ENCODE measurements at places on chromosomes 12 and 14.

- no peak for DNase-seq
Measured at GRCh38 chr12:90679674-90680073, 275.3 kb downstream of the CCER1 start.

- peak; percentile 29 for DNase-seq
Measured at GRCh38 chr14:91388551-91388975, 29.1 kb downstream of the CCDC88C start.

DNA sequence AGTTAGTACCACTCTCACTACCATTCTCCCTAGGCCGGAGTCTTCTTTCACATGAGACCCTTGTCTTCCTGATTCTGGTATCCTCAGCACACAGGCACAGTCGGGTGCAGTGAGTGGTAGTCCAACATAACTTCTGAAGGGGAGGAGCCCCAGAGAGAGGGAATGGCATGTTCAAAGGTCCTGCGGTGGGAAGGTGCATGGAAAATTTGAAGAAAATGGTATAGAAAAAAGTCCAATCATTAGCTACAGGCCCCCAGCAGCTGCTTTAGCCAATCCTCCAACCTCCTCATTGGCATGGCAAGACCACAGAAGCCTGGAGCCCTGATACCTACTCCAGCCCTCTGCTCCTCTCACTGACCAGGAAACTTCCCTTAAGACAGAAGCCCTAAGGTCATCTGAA, 96.6 kb downstream of the ZFP36L1 start:
- no peak for DNase-seq

DNA sequence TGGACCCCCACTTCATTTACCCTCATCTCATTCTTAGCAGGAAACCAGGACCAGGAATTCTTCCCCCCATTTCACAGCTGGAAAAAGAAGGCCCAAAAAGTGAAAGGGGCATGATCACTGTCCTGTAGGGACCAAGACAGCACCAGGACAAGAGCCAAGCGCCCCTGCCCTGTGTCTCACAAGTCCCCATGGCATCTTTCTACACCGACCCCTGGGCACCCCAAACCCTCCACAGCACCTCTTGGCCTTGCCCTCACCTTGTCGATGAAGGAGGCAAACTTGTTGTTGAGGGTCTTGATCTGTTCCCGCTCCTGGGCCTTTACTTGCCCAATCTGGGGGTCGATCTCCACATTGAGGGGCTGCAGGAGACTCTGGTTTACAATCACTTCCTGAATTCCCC, 710 bp downstream of the KRT76 start:
- no peak for DNase-seq

- no peak for DNase-seq
Measured at GRCh38 chr12:63752841-63753240, 26.9 kb upstream of the RXYLT1 start.

DNA sequence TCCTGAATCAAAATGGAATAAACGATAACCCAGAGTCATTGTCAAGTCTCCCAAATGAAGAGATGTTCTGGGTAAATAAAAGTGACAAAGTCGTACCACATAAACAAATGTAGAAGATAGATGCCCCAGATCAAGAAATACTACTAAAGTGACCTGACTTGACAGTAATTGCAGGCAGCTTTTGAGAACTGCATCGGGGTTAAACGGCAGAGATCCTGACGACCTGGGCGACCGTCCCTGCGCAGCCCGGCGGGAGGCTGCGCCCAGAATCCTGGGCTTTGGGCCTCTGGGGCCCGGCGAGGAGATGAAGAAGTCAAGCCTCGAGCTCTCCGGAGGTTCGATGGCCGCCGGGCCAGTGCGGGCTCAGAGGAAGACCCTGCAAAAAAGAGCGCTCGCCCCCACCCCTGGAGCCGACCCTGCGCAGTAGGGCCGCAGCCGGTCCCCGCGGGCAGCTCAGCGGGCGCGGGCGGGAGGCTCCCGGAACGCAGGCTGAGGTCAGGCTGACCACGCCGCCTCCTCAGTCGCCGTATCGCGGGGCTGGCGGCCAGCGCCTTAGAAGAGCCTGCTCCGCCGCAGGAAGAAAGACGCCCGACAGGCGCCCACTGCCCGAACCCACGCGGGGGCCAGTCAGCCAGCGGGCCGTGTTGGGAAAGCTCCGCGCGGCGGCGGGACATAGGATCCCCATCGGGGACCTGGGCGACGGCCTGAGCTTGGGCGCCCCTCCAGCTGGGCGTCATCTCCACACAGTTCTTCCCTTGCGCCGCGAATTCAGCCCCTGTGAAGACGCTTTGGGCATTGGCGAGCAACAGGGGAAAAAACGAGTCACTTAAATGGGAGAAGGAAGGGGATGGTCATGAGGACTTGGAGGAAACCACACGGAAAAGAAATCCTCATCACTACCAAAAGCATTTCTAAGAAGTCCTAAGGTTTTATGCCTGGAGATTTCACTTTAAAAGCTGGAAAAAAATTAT, 16.0 kb downstream of the NKX2-1 start:
- DNase-seq: no peak

DNA sequence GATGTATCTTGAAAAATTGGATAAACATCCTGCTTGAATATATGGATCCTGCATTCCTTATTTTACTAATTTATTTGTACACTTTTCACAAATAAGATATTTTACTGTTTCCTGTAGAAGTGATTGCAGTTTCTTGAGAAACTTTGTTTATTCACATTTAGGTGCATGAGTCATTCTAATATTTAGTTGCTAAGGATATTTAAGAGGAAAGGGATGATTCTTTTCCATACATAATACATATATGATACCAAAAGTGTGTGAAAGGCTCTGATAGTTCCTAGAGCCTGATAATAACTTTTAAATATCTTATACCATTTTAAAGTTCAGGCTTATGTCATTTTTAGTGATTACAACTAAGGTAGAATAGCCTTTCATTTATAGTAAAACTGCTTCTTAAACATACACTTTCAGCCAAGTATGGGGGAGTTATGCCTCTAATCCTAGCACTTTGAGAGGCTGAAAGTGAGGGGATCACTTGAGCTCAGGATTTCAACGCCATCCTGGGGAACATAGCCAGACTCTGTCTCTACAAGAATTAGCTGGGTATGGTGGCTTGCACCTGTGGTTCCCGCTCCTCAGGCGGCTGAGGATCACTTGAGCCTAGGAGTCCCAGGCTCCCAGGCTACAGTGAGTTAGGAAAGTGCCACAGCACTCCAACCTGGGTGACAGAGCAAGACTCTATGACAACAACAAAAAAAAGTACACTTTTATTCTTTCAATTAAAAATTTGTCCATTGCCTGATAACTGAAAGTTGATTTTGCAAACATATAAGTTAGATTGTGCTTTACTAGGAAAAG, 262.6 kb upstream of the LRIG3 start:
- no peak for DNase-seq

- peak; percentile 7 for DNase-seq
Measured at GRCh38 chr12:65822732-65823512, 1.4 kb upstream of the HMGA2 start.

GRCh38 chr12:41663598-41664265, 475.6 kb downstream of the PDZRN4 start:
- DNase-seq: no peak

DNA sequence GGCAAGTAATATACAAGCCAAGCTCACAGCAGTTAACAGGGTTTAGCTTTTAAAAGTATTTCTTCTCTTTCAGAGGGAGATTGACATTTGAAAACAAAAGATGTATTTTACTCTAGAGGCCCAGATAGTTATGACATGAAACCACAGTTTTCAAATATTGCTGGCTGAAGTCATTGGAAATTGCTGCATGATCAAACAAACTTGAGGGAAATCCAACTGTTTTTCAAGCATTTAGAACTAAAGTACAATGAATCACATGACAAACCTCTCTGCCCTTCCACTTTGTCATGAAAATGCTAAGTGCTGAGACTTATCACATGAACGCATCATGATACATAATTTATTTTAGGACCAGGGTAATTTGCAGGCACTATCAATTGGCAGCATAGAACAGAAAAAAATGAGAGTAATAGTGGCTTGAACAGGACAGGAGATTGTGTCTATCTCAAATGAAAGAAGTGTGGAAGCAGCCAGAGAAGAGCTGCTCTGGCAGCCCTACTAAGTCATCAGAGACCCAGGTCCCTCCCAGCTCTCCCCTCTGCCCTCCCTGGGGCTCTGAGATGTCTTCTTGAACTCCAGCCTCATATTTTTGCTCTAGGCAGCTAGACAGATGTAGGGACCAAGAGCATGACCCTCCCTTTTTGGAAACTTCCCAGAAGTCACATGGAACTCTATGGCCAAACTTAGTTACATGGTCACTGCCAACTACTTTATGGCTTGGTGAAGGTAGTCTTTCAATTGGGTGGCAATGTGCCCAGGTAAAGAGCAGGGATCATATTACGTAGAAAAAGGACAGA, 90.1 kb upstream of the PELI2 start:
- no peak for DNase-seq

- no peak for DNase-seq
Measured at GRCh38 chr14:56720703-56721460, 89.4 kb downstream of the OTX2 start.

- no peak for DNase-seq
Measured at GRCh38 chr12:2613326-2614073, 181.3 kb upstream of the FKBP4 start.

GRCh38 chr14:90355540-90356518, 24.1 kb upstream of the NRDE2 start:
- no peak for DNase-seq

GRCh38 chr12:48110691-48111311, 4.9 kb upstream of the SENP1 start:
- no peak for DNase-seq

DNA sequence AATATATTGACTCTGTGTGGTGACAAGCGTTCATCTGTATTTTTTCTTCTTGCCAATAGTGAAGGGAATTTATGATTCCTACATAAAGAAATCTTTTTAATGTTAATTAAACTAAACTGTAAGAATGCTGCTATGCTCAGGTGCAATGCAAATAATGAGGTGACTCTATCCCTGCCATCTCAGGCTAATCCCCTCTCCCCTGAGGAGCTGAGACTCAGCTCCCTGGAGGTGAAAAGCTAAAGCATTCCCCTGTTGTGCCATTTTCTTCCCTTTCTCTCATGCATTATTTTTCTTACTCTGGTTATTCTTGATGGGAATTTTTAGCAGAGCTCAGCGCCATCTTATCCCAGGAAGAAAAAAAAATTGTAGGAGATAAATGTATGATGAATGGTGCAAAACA, 113.9 kb upstream of the FGD4 start:
- DNase-seq: no peak

DNA sequence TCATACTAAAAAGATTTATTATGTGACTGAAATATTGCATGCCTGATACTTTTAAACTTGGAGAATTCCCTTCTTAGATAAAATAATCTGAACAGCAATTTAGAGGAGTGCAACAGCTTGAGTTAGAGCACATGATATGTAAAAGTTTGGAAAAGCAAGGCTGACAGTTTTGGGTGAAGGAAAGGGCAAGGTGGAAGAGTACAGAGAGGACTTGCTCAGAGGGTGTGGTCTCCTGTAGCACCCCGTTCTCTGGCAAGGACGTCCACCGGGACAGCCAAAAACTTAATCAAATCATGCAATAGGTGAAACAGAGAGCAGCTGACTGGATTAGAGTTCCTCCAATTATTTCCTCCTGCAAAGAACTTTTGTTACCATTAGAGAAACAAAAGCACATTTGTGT, 65.2 kb upstream of the PDZRN4 start:
- DNase-seq: no peak

DNA sequence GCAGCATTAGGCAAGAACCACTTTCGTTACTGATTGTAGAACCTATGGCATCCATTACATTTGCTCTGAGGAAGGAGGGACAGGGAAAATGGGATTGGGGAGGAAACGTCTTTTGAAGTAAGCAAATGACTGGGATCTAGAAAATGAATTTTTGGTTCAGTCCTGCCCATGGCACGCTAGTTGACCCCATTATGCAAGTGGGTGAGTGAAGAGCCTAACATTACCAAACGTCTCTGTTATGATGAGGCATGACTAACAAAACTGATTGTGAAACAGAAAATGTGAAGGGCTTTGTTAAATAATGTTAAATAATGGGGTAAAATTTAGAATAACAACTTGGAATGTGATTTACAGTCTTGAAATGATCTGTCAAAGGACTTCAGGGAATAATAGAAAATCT, 38.9 kb downstream of the CPSF2 start:
- DNase-seq: no peak

DNA sequence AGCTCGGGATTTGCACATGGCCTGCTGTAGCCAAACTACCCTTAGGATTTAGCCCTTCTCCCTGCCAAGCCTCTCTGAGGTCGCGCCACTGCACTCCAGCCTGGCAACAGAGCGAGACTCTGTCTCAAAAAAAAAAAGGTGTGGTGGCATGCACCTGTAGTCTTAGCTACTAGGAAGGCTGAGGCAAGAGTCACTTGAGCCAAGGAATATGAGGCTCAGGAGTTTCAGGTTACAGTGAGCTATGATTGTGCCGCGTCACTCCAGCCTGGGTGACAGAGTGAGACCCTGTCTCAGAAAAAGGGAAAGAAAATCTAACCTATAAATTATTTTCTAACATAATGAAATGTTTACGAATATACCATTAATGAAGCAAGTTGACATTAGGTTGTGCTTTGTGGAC, 29.7 kb downstream of the ESRRB start:
- no peak for DNase-seq

DNA sequence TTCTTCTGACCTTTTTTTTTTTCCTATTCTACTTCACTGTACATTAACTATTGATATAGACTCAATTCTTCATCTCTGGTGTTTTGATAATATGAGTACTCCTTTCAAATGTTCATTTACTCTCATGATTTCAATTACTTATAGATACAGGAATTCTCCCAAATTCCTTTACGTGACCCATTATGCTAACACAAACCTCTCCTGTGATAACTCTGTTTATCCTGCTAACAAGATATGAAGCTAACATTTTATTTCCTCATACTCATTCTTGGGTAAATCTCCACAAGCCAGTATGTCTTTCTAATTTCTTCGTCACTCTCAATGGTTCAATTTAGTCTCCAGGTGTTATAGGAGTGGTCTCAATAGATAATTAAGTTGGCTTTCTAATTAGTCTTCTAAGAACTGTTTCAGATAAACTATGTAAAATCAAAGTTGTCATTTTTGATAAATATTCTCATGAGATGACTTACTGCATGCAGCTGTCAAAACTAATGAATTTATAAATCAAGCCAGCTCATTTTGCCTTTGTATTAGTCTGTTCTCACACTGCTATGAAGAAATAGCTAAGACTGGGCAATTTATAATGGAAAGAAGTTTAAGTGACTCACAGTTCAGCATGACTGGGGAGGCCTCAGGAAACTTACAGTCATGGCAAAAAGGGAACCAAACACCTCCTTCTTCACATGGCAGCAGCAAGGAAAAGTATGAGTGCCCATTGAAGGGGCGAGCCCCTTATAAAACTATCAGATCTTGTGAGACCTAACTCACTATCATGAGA, 130.6 kb upstream of the MYF6 start:
- DNase-seq: no peak

Data from T-helper 2 cell (primary cell).